Activated CD4-positive, alpha-beta T cell treated with anti-CD3 and anti-CD28 coated beads, Interleukin-2, amount 50 U/mL, for 16 hours (primary cell): ENCODE measurements at places on chromosomes 6 and 20.

DNA sequence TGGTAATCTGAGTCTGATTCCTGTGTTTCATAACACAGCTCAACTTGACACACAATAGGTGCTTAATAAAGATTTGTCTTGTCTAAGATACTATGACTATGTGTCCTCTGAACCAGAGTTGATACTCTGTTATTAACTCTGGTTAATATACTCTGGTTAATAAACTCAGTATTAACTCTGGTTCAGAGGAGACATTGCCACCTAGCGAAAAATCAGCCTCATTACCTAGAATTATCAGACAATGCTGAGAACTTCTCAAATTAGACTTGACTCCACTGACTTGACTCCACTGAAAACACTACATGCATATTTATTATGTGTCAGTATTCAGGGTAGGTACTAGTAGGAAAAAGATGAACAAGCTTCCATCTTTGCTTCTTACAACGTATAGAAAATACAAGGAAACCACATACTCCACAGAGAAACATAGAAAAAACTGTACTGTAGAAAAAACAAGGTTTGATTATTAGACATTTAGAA, 73.9 kb downstream of the AHI1 start:
- DNase-seq, result peak; percentile 78

DNA sequence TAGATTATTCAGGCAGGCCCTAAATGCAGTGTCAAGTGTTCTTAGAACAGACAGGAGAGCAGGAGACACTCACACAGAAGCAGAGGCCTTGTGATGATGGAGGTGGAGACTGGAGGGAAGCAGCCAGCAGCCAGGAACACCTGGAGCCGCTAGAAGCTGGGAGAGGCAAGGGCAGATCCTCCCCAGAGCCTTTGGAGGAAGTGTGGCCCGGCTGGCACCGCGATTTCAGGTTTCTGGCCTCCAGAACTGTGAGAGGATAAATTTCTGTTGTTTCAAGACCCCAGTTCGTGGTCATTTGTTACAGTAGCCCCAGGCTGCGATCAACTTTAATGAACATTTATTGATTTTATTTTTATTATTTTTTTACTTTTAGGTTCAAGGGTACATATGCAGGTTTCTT, 203.0 kb downstream of the QKI start:
- no peak for DNase-seq

GRCh38 chr6:104711371-104711770, 148.3 kb downstream of the HACE1 start:
- no peak for DNase-seq

- DNase-seq, result no peak
These were observed 163.9 kb upstream of the ZNF217 start for GRCh38 chr20:53757472-53757913.

DNA sequence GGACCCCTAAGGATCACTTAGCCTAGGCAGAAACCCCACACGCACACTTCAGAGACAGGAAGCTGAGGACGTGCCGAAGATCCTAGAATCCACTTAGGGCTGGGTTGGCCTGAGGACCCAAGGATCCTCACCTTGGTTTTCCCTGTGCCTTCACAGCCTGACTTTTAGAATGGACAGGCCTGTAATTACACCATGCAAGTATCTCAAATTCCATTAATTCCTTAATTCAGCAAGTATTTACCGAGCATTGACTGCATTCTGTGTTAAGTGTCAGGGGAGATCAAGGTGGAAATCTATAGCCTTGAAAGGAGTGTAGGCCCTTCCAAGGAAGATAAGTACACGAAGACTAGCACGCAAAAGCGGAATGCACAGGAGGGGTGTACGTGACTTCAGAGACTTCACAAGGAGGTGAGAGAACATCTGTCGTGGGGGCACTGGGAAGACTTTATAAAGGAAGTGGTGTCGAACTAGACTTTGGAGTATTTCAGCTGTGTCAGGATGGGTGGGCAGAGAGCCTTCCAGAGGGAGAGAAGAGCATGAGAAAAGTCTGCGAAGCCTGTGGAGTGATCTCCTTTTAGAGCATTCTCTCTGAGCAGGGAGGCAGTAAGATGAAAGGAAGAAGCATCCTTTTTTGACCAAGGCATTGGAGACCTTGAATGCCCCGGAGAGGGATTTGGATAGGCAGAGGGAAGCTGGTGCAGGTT, 4.0 kb downstream of the DSP start:
- DNase-seq, result no peak
